ENCODE measurements at places on chromosomes 2 and 18.

DNA sequence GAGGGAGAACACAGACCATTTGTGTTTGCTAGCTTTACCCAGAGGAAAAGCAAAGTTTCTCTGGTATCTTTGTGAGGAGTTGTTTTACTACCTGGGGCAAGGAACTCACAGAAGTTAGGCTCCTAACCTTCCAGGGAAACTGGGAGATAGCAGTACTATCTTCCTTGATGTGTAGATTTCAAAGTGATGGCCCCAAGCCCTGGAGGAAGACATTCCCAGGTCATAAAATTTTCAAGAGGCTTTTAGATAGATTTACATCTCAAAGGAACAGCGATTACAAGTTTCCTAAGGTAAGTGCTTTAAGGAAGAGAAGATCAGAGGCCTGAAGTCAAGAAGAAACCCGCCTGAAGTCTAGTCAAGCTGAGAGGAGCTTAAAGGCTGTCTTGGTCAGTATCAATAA is 1187.8 kb upstream of the TMEFF2 start:
- DNase-seq: no peak

- no peak for DNase-seq
Measured at GRCh38 chr18:46466234-46467160, 190.5 kb downstream of the LOXHD1 start.

GRCh38 chr18:42274488-42275137 is 319.6 kb downstream of the PIK3C3 start:
- DNase-seq: peak; percentile 23

DNA sequence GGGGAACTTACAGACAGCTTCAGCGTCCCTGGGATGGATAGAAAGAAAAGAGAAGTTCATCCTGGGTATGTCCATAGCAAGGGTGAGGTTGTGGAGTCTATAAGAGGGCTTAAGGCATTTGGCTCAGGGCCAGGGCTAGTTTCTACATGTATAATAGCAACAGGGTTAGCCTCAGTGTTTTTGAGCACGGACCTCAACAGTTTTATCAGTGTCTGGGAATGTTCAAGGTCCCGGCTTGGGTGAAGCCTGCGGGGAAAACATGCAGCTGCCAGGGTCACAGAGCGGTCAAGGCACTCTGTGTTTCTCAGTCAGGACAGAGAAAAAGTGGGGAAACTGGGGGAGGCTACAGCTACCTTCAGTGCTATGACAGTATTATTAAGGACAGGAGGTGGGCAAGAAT is 427.7 kb upstream of the HS6ST1 start:
- DNase-seq: no peak

DNA sequence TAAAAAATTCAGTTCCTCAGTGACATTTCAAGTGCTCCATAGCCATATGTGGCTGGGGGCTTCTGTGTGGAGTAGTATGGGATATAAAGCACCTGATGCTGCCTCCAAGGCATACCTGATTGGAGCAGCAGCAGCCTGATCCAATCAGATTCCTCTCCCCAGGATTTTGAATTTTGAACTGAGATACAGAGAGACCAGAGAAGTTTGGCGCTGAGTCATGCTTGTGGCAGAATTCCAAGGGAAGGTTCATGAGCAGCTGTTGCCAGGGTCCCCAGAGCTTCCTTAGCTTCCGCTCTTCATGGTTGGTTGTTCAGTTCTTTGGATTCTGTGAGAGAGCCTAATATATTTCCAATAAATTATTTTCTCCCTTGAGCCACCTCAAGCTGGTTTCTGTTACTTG is 29.0 kb upstream of the CFAP36 start:
- no peak for DNase-seq

DNA sequence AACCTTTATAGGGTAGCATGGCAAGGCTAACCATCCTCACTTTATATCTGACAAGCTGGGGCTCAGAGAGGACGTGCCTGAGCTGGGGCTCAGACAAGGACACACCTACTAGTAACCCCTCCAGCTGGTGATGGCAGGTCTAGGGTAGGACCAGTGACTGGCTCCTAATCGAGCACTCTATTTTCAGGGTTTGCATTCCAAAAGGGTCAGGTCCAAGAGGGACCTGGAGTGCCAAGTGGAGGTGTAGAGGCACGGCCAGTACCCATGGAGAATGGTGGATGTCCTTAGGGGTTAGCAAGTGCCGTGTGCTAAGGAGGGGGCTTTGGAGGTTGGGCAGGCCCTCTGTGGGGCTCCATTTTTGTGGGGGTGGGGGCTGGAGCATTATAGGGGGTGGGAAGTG is 1.2 kb upstream of the DES start:
- no peak for DNase-seq

- DNase-seq: peak; percentile 42
Measured at GRCh38 chr18:68847219-68847837, 49.4 kb downstream of the CCDC102B start.

DNA sequence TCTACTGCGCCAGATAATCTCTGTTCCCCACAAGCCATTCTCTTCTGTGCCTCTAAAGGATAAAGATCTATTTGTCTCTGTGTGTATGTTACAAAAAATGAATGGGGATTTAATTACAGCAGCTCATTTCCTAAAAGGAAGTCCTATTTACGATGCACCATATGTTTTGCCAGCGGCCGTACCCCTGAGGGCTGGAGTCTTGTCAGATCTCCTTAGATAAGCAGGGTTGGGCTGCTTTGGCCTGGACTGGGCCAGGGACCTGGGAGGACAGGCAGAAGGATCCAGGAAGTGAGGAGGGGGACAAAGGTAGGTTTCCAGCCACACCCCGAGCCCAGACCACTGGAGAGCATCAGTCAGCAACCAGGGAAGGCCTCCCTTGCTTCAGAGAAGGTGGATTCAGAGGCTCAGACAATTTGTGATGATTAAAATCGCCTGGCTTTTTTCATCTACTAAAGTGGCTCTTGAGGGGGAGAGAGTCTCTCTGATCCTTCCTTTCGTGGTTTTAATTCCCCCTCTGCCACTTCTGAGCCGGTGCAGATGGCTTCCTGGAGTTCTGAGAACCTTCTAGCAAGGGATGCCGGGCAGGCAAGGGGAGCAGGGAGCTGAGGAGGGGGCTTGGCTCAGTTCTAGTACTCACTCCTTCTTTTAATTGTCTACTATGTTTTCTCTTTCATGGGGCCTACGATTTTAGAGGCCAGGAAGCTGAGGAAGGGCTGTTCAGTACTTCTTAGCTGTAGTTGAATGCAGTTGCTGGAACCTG is 42.1 kb downstream of the MYCN start:
- no peak for DNase-seq

- DNase-seq: peak; percentile 13
Measured at GRCh38 chr2:42567364-42567763, 1.1 kb upstream of the MTA3 start.

DNA sequence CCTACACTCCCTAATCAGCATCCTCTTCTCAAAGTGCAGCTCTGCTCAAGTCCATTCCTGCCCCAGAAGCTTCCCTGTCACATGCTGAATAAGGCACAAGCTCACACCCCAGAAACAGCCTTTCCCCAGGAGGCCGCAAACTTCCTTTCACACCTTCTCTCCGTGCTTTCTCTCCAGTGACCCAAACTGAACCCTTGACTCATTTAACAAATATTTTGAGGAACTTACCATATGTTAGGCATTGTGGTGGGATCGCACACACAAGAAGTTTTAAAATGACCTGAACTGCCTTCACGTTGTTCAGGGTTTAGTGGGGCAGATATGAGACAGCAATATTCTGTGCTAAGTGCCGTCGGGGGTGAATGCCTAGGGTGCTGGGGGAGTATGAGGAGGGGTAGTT is 161.3 kb downstream of the INSIG2 start:
- DNase-seq: peak; percentile 63

DNA sequence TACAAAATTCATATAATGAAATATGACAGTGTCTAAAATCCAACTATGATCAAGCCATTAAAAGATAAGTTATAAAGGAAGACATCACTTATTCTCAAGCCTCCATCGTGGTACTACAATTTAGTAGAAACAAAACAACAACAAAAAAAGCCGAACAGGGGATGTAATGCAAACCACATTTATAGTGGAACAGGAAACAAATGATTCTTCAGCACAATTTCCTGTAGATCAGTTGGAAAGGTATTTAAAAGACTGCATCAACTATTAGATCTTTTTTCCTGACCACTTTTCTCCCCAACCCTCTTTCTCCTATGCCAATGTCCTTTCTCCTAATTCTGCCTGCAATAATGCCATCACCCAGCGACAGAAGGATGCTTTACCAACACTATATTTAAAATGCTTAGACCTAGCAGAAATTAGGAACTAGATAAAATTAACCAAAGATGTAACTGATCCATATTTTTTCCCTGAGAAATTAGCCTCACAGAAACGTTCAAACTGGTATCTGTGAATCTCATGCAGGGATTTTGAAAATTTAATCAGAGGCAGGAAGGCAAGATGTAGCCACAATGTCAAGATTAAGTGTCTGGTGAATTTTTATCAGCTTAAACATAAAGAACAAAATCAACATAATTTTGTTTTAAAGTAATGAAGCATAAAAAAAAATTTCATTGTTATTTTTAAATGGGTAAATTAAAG is 271.4 kb downstream of the TCF4 start:
- DNase-seq: no peak

DNA sequence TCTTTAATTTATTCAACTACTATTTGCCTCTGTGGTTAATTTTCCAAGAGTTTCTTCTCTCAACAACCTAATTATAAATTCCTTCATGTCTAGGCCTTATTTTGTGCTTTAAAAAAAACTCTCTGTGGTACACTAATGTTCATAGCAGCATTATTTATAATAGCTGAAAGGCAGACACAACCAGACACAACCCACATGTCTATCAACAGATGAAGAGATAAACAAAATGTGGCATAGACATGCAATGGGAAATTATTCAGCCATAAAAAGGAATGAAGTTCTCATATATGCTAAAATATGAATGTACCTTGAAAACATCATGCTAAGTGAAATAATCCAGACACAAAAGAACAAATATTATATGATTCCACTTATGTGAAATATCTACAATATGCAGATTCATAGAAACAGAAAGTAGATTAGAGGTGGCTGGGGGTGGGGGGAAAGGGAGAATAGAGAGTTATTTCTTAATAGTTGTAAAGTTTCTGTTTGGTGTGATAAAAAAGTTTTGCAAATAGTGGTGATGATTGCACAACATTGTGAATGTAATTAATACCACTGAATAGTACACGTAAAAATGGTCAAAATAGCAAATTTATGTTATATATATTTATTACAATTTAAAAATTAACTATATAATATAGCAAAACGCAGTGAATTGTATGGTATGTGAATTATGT is 28.1 kb upstream of the RASGRP3 start:
- no peak for DNase-seq

DNA sequence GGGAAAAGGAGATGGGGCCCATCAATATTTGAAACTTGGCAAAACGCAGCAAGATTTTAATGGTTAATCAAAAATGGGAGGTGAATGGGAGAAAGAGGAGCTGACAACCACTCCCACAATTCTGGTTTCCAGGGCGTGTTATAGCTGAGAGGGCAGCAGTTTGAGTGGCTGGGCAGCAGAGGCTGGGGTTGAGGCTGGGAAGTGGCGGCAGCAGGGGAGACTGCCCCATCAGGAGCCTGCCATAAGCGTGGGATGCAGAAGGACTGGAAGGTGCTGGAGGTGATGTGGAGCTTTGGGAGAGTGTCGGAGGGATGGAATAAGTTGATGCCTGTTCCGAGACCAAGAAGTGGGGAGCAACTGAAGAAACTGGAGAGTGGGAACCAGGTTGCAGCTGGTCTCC is 48.9 kb upstream of the SH3RF3 start:
- no peak for DNase-seq

DNA sequence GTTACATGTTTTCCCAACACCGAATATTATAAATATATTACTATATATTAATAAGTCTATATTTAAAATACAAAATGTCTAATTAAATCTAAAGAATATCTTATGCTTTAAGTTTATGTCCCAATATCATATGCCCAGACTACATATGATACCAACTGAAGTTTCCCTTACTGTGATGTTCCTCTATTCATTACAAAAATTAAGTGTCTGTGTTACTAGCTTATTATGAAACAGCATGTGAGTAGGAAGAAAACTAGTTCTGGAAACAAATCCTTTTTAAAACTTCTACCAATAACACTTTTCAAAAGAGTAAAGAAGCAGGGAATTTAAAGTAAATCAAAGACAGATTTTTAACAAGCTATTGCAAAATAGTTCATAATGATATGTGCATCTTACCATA is 17.8 kb downstream of the HNRNPLL start:
- no peak for DNase-seq

GRCh38 chr2:207044379-207045362 is 105.4 kb downstream of the CPO start:
- no peak for DNase-seq

Measured in GM12865 (cell line).